T-cell (primary cell): ENCODE measurements at places on chromosomes 5 and 9. TPM values are rescaled to one million over a fixed set of nuclear protein-coding genes. Genes with fewer than 3 reads are reported as not detected.

Gene SLC34A1
- total RNA-seq: 0.13 TPM

- no peaks in the 10 kb centered on the region for H3K36me3 ChIP-seq
- no peak for DNase-seq
- H3K27ac ChIP-seq: no peak overlapping the region
- H3K4me1 ChIP-seq: no peaks in the 10 kb centered on the region
Measured at GRCh38 chr9:86731511-86732063, 215.7 kb downstream of the GAS1 start.

GRCh38 chr5:135846311-135846710, 11.8 kb downstream of the SLC25A48 start:
- H3K27me3 ChIP-seq: no peaks in the 10 kb centered on the region
- no peak overlapping the region for H3K4me3 ChIP-seq
- no peak for DNase-seq
- H3K27ac ChIP-seq: no peak overlapping the region
- H3K36me3 ChIP-seq: no peaks in the 10 kb centered on the region

DNA sequence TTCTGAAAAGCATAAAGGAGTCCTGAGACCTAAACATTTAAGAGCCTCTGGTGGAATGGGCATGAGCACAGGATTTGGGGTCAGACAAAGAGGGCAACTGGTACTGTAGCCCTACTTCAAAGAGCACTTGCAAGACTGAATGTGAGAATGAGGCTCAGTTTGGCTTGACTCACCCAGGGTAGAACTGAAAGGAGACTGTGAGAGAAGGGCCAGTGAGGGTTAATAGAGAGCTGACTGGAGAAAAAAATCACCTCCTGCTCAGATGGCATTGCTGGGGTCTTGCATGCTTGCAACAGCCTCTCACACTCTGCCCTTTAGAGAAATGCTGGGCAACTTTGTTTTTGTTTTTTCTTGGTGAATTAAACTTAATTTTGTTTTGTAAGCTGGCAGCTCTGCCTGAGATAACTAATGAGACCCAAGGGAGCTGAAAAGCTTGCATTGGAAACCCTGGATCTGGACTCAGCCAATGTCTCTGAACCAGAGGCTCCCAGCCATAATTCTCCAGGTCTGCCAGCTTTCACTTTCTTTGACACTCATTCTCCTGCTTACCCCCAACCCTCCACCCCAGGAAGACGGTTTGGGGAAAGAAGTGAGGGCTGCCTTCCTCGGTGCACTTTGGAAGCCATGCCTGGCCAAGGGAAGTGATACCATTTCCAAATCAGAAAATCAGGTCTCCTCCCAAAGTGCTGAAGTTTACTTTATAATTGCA, 161.1 kb upstream of the PANK3 start:
- no peaks in the 10 kb centered on the region for H3K4me1 ChIP-seq
- no peak overlapping the region for H3K4me3 ChIP-seq
- peaks cover 4% of the 10 kb centered on the region for H3K27me3 ChIP-seq

- no peak overlapping the region for H3K4me3 ChIP-seq
- no peak for DNase-seq
- H3K4me1 ChIP-seq: no peaks in the 10 kb centered on the region
- H3K27ac ChIP-seq: no peak overlapping the region
- no peaks in the 10 kb centered on the region for H3K27me3 ChIP-seq
Measured at GRCh38 chr9:36923025-36923625, 110.9 kb downstream of the PAX5 start.

Gene FABP6
- not detected for total RNA-seq

DNA sequence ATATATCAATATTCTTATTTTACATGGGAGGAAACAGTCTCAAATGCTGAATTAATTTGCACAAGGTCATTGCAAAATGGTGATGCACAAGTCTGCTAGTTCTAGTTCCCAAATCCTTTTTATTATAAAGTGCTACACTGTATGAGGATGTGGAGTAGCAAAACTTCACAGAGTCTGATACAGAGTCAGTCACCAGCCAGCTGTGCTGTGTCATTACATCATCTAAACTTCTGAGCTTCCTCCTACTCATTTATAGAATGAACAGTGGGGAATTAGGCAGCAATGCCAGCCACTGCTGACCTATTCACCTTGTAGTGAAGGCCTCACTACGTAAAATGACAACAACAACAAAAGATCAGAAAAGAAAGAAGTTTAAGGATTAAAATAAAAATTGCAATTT, 357.8 kb downstream of the TMEM167A start:
- no peaks in the 10 kb centered on the region for H3K27me3 ChIP-seq
- no peak for DNase-seq
- H3K36me3 ChIP-seq: no peaks in the 10 kb centered on the region
- H3K4me3 ChIP-seq: no peak overlapping the region
- no peaks in the 10 kb centered on the region for H3K4me1 ChIP-seq
- H3K27ac ChIP-seq: no peak overlapping the region

Gene SH3GL2
- not detected for total RNA-seq

DNA sequence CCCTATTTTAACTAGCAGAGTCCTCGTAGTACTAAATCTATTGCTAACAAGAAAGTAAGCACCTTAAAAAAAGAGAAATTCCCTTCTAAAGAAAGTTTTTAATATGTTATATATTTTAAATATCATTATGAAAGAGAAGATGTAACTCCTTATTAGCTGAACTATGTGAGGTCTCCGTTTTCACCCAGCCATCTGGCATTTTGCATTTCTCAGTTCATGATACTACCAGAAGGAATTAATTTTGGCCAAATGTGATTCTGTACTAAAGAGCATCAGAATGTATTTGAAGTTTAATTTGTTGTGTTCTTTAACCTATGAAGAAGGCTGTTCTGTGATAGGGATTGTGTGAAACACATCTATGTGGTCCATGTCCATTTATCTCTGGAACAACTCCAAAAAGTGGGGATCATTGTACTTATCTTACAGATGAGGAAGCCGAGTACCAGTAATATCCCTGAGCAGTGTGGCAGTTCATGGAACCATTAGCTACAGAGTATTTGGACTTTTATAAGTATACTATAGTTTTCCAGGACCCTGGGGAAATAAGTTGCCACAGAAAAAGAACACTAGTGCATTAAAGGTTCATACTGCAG, 29.8 kb downstream of the TNFAIP8 start:
- H3K4me3 ChIP-seq: no peak overlapping the region
- no peaks in the 10 kb centered on the region for H3K36me3 ChIP-seq
- H3K27me3 ChIP-seq: no peaks in the 10 kb centered on the region
- no peak for DNase-seq

DNA sequence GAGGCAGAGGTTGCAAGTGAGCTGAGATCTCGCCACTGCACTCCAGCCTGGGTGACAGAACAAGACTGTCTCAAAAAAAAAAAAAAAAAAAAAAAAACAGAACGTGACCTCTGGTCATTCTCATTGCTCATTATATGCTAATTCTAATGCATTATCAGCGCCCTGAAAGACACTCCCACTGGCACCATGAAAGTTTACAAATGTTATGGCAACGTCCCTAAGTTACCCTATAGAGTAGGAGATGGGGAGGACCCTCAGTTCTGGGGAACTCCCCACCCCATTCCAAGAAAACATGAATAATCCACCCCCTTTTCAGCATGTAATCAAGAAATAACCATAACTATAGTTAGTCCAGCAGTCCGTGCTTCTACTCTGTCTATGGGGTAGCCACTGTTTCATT, 48.9 kb upstream of the DENND4C start:
- H3K27me3 ChIP-seq: no peaks in the 10 kb centered on the region
- no peaks in the 10 kb centered on the region for H3K4me1 ChIP-seq
- no peak overlapping the region for H3K27ac ChIP-seq
- H3K4me3 ChIP-seq: no peak overlapping the region
- DNase-seq: no peak

- H3K4me1 ChIP-seq: no peaks in the 10 kb centered on the region
- H3K27ac ChIP-seq: no peak overlapping the region
Measured at GRCh38 chr5:178826216-178826615, 33.5 kb upstream of the ZNF354B start.

- no peaks in the 10 kb centered on the region for H3K36me3 ChIP-seq
- H3K4me1 ChIP-seq: peaks cover 9% of the 10 kb centered on the region
- H3K27me3 ChIP-seq: no peaks in the 10 kb centered on the region
- no peak for DNase-seq
- no peak overlapping the region for H3K27ac ChIP-seq
- H3K4me3 ChIP-seq: no peak overlapping the region
Measured at GRCh38 chr5:159212657-159213462, 3.5 kb upstream of the RNF145 start.

Gene LCN1
- not detected for total RNA-seq

GRCh38 chr9:111039231-111039906, 1.1 kb upstream of the LPAR1 start:
- H3K27ac ChIP-seq: no peak overlapping the region
- H3K36me3 ChIP-seq: no peaks in the 10 kb centered on the region
- no peak for DNase-seq
- H3K4me1 ChIP-seq: peaks cover 3% of the 10 kb centered on the region

Gene RFESD
- 8.3 TPM for total RNA-seq

Gene CHSY3
- total RNA-seq: not detected

GRCh38 chr9:92312887-92313623, 12.1 kb downstream of the NOL8 start:
- no peak overlapping the region for H3K27ac ChIP-seq
- DNase-seq: no peak
- H3K4me1 ChIP-seq: no peaks in the 10 kb centered on the region
- H3K4me3 ChIP-seq: no peak overlapping the region

Gene EFNA5
- total RNA-seq: 0.36 TPM
